CD4-positive, alpha-beta T cell treated with Interleukin-12 subunit alpha and Interleukin-12 subunit beta, for 1 hour (primary cell): ENCODE measurements at places on chromosomes 3 and 15.

- DNase-seq = no peak
Measured at GRCh38 chr3:172938788-172939187, 188.3 kb downstream of the ECT2 start.

DNA sequence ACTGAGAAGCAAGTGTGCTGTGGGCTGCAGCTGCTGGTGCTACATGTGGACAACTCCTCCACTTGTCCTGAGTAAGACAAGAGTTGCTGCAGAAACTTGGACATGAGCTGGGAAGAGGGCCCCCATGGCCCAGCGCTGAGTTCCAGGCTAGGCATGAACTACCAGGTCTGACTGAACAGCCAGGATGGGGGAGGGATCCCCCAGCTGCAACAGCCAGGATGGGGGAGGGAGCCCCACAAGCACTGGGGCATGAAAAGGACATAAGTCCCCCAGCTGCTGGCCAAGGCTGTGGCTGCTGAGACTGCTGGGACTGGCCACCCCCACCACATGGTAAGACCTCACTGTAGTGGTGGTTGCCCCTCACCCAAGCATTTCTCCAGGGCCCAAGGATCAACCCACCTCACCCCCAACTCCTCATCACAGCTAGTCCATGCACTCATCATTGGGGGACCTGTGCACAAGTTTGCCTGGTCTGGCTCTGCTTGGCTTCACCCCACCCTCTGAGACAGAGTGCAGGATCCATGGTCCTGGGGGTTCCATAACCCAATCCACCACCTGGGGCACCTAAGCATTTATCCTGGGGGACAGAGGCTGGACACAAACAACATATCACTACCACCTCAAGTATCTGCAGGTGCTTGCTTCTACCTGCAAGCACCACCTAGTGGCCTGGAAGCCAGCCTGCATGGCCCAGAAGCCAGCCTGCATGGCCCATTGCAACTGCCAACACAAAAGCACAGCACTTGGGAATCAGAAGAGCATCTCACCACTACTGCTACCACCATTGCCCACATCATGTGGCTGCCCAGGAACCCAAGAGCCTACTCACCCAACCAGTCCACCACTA is 84.5 kb upstream of the STT3B start:
- peak; percentile 39 for DNase-seq

GRCh38 chr3:128321418-128321817 is 145.3 kb downstream of the DNAJB8 start:
- no peak for DNase-seq

GRCh38 chr15:51992953-51993352 is 21.4 kb upstream of the LEO1 start:
- DNase-seq = no peak

DNA sequence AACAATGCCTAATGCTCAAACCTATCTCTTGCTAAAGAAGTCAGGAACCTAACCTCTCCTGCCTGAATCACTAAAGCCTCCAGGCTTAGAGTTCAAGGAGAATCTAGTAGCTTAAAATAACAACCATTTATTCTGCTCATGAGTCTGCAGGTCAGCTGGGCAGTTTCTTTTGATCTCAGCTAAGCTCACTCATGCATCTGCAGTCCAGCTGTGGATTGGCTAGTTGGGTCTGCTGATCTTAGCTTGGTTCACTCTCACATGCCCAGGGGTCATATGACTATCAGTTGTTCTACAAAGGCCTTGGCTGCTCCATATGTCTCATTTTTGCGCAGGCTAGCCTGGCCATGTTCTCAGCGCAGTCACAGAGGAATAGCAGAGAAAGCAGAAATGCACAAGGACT is 109.2 kb upstream of the STT3B start:
- DNase-seq = no peak

DNA sequence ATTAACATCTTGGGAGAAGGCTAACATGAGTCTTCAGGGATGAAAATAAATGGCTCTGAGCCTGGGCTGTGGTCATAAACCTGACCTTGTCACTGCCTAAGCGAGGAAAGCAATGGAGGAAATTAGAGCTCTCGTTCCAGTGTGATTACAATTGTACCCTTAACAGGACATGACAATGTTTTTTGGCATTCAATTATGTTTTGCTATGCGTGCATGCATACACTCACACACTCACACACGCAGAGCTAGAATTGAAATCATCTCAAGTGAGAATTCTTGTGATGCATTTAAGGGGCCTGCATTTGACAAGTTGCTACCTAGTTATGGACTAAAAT is 24.1 kb downstream of the ZNF80 start:
- DNase-seq = no peak

- no peak for DNase-seq
Measured at GRCh38 chr15:58360421-58361090, 71.2 kb upstream of the LIPC start.

DNA sequence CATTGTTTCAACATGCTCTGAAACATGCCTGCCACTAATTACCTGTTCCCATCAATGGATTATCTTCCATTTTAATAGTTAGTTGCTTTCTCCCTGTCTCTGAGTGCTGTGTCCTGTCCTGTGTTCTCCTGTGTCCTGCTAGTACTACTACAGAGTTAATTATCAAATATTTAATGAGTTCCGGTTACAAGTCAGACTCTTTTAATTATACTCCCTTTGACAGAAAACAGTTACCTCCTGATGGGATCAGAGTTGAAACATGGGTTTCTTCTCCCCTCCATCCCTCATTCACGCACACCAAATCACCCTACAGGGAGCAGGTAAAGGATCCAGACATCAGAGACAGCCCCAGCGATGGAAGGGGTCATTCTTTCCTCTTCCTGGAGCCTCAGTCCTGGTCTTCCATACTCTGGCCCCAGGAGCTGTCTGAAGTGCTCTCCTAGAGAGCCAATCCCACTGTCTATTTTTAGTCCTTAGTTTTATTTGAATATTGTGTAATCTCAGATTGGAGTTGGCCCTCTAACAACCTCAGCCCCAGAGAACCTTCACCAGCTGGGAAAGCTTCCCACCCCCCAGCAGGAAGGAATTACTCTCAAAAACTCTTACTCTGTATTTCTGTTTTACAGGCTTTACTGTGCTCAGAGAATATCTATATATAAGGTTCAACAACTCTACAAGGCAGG is 137.0 kb upstream of the C2CD4B start:
- DNase-seq = no peak

- DNase-seq = no peak
Measured at GRCh38 chr15:80785335-80785734, 6.2 kb downstream of the CEMIP start.

GRCh38 chr3:134955874-134956273 is 160.8 kb downstream of the EPHB1 start:
- no peak for DNase-seq

DNA sequence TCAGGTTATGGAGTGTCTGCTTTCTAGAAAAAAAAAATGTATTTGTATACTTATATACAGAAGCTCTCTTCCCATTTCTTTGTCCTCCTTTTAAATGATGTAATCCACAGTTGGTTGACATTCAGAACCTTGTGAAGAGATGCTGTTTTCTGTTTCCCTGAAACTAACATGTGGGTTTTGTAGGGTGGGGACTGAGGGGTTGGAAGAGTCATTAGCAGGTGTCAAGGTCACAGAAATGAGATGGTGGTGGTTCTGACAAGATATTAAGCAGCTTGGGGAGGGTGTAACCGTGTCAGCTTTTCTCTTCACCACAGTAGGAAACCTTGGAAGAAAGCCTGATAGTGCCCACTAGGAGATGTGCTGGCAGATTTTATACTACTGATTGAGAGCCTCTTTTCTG is 2.4 kb downstream of the RASA2 start:
- DNase-seq = peak; percentile 44

DNA sequence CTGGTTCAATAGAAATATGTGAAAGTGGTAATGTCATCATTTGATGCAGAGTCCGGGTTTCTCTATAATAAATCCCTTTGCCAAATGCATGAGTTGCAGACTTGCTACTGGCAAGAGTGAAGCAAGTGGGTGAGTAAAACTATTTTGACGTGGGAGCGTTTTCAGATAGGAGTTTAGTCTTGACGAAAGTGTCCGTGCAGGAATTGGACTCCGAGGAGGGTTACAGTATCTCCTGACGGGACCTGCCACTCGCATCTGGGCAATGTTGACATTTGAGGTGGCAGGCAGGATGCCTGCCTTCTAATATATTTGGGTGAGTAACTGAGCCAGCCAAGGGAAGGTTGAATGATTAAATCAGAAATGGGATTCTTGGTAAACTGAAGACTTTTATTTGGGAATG is 16.0 kb downstream of the CDV3 start:
- DNase-seq = no peak

DNA sequence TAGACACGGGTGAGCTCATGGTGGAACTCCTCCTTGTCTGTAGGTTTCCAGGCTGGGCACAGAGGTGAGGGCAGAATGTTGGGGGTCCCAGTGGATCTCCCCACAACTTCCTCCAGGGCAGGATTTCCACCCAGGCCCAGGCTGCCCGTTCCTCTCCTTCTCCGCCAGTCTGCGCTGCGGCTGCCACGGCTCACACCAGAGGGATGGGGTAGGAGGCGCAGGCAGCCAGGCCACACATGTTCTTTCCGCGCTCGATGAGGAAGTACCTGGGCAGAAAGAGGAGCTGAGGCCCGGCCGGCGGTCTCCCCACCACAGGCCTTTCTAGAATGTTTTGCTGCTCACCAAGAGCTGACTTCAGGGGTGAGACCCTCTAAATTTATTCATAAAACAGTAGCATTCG is 22.9 kb downstream of the CTSH start:
- no peak for DNase-seq

DNA sequence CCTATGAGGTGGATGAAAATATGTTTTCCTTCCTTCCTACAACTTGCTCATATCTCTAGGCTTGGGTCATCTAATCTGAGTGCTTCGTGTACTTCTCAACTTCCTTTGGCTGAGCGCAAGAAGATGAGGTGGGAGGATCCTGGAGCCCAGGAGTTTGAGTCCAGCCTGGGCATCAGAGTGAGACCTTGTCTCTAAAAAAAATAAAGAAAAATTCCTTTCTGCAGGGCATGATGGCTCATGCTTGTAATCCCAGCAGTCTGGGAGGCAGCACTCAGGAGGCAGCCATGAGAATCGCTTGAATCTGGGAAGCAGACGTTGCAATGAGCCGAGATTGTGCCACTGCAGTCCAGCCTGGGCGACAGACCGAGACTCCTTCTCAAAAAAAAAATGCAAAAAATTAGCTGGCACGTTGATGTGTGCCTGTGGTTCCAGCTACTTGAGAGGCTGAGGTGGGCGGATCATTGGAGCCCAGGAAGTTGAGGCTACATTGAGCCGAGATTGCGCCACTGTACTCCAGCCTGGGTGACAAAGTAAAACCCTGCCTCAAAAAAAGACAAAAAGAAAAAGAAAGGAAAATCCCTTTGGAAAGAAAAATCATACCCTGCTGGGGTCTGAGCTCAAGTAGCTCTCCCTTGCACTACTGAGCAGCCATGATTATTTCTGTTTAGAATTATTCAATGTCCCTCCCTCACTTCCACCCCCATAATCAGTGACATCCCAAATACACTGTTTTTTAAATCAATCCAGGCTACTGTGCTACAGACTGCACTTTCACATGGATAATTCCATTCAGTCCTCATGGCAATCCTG is 28.0 kb upstream of the RAB11A start:
- DNase-seq = no peak

DNA sequence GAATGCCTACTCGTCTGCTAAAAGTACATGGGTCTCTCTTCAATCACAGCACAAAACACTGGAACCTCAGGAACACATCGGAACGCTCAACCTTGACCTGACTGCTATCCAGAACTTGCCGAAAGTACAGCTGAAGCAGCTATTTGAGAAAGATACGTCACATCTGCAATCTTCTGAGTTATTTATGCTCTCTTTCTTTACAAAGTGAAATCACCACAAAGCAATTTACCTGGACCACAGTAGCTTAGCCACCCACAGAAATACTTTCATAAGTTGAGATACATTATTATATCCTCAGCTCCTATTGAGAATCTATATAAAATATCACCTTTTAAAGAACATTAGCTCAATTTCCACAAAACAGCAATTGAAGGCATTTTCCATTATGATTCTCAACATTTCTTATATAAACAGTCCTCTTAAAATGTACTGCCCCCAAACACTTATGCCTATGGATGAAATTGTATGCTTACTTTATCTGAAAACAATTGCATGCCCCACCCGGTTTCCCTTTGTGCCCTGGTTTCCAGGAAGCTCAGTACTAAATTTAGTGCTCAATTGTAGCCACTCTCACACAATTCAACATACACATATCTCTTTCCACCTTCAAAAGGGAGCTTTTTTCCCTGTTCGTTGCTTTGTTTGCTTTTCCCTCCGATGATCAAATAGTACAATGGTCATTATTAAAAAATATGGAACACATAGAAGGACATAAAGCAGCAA is 31.8 kb downstream of the HEG1 start:
- DNase-seq = no peak

DNA sequence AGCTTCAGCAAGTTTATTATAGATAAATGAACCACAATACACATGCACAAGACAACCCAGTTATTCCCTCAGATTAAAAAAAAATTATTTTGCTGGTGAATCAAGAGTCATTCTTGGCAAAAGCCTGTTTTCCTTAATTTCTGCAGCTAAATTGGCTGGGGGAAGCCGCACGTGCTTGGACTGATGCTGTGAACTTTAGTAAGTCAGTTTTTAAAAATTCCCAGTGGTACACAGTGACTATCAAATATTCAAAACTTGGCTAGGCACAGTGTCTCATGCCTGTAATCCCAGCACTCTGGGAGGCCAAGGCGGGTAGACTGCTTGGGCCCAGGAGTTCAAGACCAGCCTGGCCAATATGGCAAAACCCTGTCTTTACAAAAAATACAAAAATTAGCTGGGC is 23.9 kb downstream of the EHD4 start:
- no peak for DNase-seq

DNA sequence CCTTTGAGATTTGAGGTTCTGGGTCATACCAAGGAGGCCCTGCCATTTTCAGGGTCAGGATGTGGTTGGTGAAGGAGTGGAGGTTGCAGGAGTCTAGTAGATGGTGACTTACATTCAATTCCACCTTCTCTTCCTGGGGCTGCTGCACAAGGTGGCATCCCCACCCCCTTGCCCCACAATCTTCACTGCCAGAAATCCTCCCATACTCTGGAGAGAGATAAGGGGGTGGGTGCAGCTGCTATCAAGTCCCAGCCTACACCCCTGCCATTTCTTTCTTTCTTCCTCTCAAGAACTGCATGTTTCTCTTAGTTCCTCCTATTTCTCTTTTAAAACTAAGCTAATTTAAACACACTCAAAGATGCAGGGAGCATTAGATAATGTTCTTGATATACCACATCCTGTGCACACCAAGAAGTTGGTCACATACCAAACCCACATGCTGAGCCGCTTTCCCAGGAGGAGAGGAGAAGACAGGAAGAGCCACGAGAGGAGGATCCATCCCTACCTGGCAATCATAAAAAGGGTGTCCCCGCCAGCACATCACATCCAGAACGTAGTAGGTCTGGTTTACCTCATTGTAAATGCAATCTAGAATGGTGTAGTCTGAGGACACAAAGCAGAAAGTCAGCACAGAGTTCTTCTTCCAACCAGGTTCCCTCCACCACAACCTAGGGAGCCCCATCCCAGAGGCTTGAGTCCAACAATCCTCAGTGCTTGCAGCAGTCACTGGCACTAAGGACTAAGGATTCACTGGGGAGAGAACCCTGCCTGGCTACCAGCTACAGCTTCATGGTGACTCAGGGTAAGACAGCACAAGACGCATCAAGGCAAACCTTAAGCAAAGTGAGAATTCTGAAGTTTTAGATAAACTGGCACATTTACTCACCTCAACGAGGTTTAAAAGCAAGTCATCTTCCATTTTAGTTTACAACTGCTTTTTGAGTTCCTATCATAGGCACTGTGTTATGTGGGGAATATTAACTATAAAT is 18.5 kb downstream of the SNUPN start:
- DNase-seq = peak; percentile 36
